ENCODE measurements at places on chromosomes 13 and 19. TPM values are rescaled to one million over a fixed set of nuclear protein-coding genes. Genes with fewer than 3 reads are reported as not detected.
A peak's percentile ranks its signal among the peaks of the same experiment; 100 is the strongest.

GRCh38 chr13:43368003-43368402 lies 344.6 kb downstream of the DNAJC15 start:
- no peak overlapping the region for H3K27ac ChIP-seq
- H3K4me1 ChIP-seq = no peaks in the 10 kb centered on the region
- no peaks in the 10 kb centered on the region for H3K27me3 ChIP-seq
- peak overlapping the region; percentile 32 for H3K4me3 ChIP-seq

- no peak overlapping the region for H3K4me3 ChIP-seq
- no peaks in the 10 kb centered on the region for H3K36me3 ChIP-seq
- DNase-seq = no peak
Measured at GRCh38 chr13:37978680-37979079, 109.1 kb upstream of the TRPC4 start.

DNA sequence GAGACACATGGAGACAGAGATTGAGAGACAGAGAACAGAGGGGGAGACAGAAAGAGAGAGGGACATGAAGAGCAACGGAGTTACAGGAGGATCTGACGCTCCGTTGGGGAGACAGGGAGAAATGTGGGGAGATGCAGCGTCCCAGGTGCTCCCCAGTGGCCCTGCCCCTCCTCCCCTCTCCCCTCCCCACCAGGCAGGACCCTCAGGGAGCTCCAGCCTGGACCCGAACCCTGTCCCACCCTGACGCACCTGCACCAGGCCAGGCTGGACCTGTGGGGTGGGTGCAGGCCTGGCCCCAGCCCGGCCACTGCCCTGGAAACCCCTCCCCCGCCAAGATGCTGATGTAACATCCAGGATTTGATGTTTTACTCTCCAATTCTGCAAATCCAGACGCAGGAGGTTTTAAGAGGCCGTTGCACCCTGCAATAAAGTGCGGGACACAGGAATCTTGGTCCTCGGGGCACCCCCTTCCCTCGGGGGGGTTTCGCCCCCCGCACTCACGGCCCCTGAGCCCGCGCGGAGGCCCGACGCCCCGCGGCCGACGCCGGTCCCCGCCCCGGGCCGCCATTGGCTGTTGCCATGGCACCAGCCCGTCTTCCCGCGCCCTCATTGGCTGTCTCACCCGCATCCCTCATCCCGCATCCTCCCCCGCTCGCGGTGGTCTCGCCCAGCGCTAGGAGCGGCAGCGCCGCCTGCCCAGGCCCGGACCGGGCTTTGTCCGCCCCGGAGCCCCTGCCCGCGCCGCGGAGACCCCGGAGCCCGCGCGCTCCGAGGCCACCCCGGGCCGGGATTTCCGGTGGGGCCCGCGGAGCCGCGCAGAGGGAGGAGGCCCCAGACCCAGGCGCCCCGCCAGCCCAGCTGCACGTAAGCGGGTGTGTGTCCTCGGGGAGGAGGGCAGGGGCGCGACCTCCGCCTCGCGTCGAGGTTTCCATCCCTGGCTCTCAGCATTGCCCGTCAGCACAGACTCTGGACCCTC lies at the start of gene APC2:
TSS of gene APC2 (plus strand) at position 655 of the 976 bp plus-strand sequence. CDS start 2,881 bp downstream, outside the sequence.
- H3K27ac ChIP-seq = no peak within 1 kb of the TSS
- H3K36me3 ChIP-seq = peaks cover 26% of the 10 kb centered on the region
- no peaks in the 10 kb centered on the region for H3K4me1 ChIP-seq
- peaks cover 80% of the 10 kb centered on the region for H3K27me3 ChIP-seq

Gene TMPRSS9
- not detected for total RNA-seq

GRCh38 chr13:104671901-104672300 lies 1605.7 kb upstream of the SLC10A2 start:
- H3K36me3 ChIP-seq = no peaks in the 10 kb centered on the region
- no peak overlapping the region for H3K4me3 ChIP-seq
- no peak overlapping the region for H3K27ac ChIP-seq
- DNase-seq = no peak

GRCh38 chr13:93862259-93862658 lies 617.2 kb downstream of the DCT start:
- H3K27me3 ChIP-seq = no peaks in the 10 kb centered on the region
- no peak overlapping the region for H3K4me3 ChIP-seq
- H3K4me1 ChIP-seq = no peaks in the 10 kb centered on the region
- H3K27ac ChIP-seq = no peak overlapping the region
- no peak for DNase-seq
- no peaks in the 10 kb centered on the region for H3K36me3 ChIP-seq

DNA sequence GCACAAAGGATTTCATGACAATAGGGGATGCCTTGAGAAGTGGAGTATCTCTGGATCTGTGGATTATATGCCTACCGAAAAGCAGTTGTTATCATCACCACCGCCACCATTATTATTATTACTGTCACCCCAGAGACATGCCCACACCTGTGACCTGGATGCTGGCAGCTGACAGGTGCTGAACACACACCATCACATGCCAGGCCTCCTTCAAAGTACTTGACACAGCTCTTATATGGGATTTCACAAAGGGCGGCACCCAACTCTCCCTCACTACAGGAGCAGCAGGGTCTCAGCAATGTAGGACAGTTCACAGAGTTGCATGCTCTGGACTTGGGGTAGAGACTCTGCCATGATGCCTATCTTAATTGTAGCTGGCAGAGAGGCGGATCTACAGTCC lies 5.6 kb upstream of the GPR42 start:
- DNase-seq = no peak

DNA sequence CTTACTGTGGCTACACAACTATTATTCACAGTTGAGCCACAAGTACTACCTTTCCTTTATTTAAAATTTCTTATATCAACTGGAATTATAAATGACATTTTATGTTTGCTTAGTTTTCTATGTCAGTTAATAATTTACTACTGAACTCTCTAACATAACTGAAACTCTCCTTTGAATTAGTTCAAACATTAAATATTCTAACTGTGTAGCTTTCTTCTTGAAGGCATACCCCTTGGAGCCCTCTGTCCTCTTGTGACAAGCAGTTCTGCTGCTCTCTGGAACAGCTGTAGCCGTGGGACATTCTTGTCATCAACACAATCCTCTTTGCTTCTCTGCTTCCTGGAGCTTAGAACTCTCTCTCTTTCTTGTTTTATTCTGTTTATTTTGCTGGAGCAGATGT lies 244.8 kb downstream of the NHLRC3 start:
- no peak overlapping the region for H3K27ac ChIP-seq
- no peak for DNase-seq
- H3K4me1 ChIP-seq = peaks cover 16% of the 10 kb centered on the region
- H3K36me3 ChIP-seq = no peaks in the 10 kb centered on the region
- H3K4me3 ChIP-seq = peak overlapping the region; percentile 6

DNA sequence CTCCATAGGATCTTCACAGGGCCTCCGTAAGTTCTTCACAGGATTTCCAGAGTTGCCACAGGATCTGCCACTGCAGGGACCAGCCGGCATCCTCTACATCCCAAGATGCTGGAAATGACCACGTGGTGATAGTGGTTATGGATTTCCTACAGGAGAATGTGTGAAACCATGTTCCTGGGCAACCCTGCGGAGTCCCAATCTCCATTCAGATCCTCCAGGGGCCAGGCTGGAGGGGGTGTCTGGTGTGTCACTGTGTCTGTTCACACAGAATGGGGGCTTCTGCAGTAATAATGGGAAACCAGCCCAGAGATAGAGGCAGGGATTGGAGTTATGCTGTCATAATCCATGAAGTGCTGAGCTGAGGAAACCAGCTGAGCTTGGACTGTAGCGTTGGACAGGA lies 8.6 kb downstream of the LILRA6 start:
- H3K27me3 ChIP-seq = peaks cover 84% of the 10 kb centered on the region
- H3K4me1 ChIP-seq = peaks cover 20% of the 10 kb centered on the region
- no peaks in the 10 kb centered on the region for H3K36me3 ChIP-seq
- no peak overlapping the region for H3K4me3 ChIP-seq
- no peak for DNase-seq
- H3K27ac ChIP-seq = no peak overlapping the region

Gene ZNF112
- total RNA-seq = 5.7 TPM

DNA sequence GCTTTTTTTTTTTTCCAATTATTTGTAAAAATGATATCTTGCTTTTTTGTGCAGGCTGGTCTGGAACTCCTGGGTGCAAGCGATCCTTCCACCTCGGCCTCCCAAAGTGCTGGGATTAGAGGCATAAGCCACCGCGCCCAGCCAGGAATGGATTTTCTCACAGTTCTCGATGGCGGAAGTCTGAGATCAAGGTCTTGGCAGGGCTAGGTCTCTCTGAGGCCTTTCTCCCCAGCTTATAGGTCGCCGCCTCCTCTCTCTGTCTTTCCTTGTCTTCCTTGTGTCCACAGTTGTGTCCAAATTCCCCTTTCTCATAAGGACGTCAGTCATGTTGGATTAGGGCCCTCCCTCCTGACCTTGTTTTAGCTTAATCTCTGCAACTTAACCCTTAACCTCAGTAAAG lies 200.5 kb downstream of the UQCRFS1 start:
- H3K36me3 ChIP-seq = no peaks in the 10 kb centered on the region
- H3K27me3 ChIP-seq = peaks cover 25% of the 10 kb centered on the region
- H3K4me1 ChIP-seq = peaks cover 18% of the 10 kb centered on the region
- no peak overlapping the region for H3K27ac ChIP-seq
- no peak overlapping the region for H3K4me3 ChIP-seq

DNA sequence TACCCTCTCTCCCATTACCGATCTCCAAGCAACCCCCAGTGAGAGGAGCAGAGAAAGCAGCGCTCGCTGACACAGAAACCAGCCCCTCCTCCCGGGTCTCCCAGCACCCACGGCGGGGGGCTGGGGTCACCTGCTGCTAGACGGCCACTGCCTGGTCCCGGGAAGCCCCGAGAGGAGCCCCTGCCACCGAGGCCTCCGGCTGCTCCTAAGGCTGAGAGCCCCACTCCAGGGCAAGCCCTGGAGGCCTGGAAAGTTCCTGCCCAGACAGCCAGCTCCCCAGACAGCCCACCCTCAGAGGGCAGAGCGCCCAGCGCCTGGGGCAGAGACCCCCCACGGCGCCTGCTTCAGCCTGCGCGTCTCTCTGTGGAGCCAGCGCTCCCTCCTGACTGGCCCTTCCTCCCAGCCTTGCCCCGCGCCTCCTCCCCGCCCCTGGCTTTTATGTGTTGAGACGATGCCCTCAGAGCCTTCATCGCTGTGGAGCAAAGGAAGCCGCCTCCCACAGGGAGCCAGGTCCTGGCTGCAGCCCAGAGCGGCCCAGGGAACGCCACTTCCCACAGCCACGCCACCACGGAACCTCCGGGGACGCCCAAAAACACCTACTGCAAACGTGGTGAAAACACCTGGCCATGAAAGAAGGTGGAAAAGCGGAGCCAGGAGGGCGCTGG lies 51.1 kb downstream of the MLLT1 start:
- H3K27ac ChIP-seq = no peak overlapping the region

Gene MEIS3
- total RNA-seq = 0.87 TPM

DNA sequence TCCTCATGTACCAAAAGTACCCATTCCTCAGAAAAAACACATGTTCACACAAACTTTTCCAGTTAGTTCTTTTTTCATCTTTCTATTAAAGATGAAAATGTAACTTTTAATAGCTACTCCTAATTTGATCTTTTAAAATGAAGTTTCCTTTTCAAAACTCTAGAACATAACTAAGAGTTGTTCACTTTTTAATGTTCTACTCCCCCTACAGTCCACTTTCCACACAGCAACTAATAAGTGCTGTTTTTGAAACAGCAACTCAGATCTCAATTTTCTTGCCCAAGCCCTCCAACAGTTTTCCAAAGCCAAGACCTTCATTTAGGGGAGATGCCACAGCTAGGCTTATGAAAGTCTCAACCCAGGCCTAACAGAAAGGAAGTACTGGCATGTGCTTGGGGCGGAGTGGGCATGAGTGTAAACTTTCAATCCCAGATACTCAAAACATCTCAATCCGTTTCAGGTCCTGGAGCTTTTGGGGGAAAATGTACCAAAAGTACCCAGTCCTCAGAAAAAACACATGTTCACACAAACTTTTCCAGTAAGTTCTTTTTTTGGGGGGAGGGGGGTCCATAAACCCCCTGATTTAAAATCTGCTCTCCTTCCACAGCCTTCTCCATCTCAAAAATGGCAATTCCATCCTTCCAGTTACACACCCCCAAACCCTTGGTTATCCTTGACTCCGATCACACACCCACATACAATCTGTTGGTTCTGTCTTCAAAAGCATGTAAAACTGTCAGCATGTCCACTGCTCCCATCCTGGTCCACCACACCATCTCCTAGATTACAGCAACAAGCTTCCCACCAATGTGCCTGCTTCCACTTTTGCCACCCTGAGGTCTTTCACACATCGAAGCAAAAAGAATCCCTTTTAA lies 2.0 kb downstream of the FBL start:
- peak; percentile 45 for DNase-seq
- H3K4me3 ChIP-seq = peak overlapping the region; percentile 82
- no peaks in the 10 kb centered on the region for H3K27me3 ChIP-seq
- peaks cover 60% of the 10 kb centered on the region for H3K36me3 ChIP-seq

Gene LILRB2
- total RNA-seq = not detected

Gene MCF2L
- total RNA-seq = 14.2 TPM

Gene ZNF541
- total RNA-seq = not detected

- H3K4me3 ChIP-seq = no peak overlapping the region
- H3K4me1 ChIP-seq = no peaks in the 10 kb centered on the region
- H3K27ac ChIP-seq = no peak overlapping the region
- no peaks in the 10 kb centered on the region for H3K36me3 ChIP-seq
- H3K27me3 ChIP-seq = no peaks in the 10 kb centered on the region
- no peak for DNase-seq
Measured at GRCh38 chr19:23436944-23437343, 41.7 kb upstream of the ZNF91 start.

Gene ZNF844
- total RNA-seq = not detected

Gene ETV2
- not detected for total RNA-seq

Gene ONECUT3
- total RNA-seq = 25.7 TPM

DNA sequence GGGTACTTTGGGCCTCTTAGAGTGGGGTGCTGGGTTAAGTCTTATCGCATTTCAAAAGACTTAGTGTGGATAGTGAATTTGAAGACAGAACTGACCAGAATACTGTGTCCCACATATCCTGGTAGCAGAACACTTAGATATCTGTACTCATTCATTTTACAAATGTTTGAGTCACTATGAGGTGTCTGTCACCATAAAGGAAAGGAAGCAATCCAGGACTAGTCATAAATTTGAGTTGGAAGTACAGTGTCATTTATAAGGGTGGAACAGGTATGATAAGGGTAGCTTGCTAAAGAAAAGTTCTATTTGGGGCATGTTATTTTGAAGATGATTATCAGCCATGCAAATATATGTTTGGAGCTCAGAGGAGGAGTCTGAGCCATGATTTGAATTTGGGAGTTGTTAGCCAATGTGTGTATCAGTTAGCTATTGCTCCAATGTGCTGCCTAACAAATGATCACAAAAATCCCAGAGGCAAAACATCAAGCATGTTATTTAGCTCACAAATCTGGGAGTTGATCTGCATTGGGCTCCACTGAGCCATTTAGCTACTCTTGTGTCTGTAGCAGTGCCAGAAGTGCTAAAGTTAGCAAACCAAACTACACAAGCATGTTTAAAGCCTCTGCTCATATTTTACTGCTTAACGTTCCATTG lies 20.3 kb downstream of the ZNF699 start:
- H3K36me3 ChIP-seq = no peaks in the 10 kb centered on the region
- H3K27ac ChIP-seq = no peak overlapping the region
- H3K4me3 ChIP-seq = no peak overlapping the region
- H3K27me3 ChIP-seq = no peaks in the 10 kb centered on the region
- no peak for DNase-seq

All from Calu3 (cell line).